ENCODE measurements at places on chromosomes 12 and 14. TPM values are rescaled to one million over a fixed set of nuclear protein-coding genes. Genes with fewer than 3 reads are reported as not detected.

DNAH10 gene
- 0.10 TPM for total RNA-seq

- no peak for DNase-seq
Observed at GRCh38 chr12:81468206-81468605, 290.9 kb downstream of the PPFIA2 start.

- DNase-seq = no peak
Observed at GRCh38 chr12:70615174-70615866, 21.9 kb downstream of the PTPRB start.

DNA sequence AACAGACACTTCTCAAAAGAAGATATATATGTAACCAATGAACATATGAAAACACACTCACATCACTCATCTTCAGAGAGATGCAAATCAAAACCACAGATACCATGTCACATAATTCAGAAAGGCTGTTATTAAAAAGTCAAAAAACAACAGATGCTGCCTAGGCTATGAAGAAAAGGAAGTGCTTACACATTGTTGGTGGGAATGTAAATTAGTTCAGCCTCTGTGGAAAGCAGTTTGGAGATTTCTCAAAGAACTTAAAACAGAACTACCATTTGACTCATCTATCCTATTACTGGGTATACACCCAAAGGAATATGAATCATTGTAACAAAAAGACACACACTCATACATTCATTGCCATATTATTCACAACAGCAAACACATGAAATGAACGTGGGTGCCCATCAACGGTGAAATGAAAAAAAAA lies 35.1 kb downstream of the EIF2S3B start:
- DNase-seq = no peak

- no peak for DNase-seq
Observed at GRCh38 chr14:93137864-93138263, 22.1 kb upstream of the ITPK1 start.

Measured in activated CD4-positive, alpha-beta memory T cell treated with anti-CD3 and anti-CD28 coated beads for 36 hours (primary cell).